Adrenal gland (tissue), 19 donors: ENCODE measurements at places on chromosomes 4 and X.
A peak's percentile ranks its signal among the peaks of the same experiment; 100 is the strongest.

- DNase-seq, result no peak
These were observed 124.4 kb downstream of the CHRDL1 start for GRCh38 chrX:110671068-110671803.

DNA sequence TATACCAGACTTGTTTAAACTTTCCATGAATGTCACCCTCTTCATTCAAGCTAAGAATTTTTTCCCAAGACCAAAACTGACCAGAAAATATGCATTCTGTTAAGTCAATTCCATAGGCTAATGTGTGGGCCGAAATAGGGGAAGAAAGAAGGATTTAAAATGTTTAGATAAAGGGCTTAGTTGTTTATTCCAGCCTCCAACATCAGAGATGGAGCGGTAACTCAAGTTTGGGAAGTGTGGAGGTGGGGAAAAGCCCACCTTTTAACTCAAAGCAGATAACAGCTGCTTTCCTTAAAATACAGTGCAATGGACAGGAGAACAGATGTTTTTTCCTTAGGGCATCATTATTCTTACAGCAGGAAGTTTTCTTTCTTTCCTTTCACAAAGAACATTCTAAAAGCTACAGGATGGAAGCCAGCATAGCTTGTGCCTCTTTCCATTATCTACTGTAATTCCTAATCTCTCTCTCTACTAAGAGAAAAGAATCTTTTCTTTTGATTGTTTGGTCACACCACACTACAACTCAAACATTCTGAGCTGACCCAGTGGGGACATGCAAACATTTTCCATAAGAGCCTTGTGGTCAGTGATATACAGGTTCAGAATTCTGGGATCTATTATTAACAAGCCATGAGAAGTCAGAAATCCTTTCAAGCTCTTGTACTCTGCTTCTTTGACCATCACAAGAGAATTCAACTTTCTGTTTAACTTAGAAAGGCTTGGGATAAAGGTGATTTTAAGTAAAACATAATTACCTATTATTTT lies 101.6 kb downstream of the PDE5A start:
- DNase-seq, result no peak

DNA sequence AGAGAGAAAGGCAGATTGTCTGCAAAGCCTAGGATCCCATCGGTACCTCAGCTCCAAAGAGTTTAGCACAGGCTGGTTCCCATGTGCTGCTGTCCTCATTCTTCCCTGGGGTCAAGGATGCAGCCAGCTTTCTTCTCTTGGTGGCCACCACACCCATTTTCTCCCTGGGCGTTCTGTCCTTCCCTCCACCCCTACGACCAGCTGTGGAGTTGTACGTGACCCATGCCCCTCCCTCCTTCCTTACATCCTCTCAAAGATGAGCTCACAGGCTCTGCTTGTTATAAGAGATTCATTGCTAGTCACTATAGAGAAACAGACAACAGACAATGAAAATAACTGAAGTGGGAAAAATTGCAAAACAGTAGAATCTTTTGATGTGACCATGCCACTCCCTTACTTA lies 74.0 kb upstream of the KLF3 start:
- DNase-seq, result no peak

GRCh38 chr4:148447681-148448080 lies 5.5 kb upstream of the NR3C2 start:
- no peak for DNase-seq

GRCh38 chr4:119781044-119781443 lies 152.4 kb upstream of the PDE5A start:
- DNase-seq, result no peak

GRCh38 chr4:114717432-114717831 lies 118.8 kb downstream of the UGT8 start:
- no peak for DNase-seq

DNA sequence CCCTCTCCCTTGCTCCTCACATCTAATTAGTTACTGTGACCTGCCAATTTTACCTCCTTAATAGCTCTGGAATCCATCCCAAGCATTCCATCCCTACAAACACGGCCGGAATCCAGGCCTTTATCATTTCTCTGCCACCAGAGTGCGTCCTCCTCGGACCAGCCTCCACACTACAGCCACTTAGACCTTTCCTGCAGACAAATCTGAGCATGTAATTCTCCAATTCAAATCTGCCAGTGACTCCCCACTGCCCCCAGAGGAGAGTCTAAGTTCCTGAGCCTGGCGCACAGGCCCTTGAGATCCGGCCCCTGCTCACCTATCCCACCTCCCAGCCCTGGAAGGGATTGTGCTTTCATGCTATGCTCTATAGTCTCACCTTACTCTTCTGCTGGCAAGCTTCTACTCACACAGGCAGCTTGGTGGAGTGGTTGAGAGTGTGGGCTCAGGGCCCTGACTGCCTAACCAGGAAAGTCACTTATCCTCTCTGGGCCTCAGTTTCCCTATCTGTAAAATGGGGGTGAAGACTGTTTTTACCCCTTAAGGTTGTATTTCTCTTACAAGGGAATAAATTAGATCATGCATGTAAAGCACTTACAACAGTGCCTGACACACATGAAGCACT lies 31.2 kb downstream of the PJA1 start:
- DNase-seq, result peak; percentile 34

DNA sequence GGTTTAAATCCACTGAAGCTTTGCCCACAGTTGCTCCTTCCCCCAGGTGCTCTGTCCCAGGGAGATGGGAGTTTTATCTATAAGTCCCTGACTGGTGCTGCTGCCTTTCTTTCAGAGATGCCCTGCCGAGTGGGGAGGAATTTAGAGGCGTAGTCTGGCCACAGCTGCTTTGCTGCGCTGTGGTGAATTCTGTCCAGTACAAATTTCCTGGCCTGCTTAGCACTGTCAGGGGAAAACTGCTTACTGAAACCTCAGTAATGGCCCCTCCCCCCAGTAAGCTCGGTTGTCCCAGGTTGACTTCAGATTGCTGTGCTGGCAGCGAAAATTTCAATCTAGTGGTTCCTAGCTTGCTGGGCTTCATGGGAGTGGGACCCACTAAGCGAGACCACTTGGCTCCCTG lies 40.1 kb downstream of the UGT2B17 start:
- no peak for DNase-seq

DNA sequence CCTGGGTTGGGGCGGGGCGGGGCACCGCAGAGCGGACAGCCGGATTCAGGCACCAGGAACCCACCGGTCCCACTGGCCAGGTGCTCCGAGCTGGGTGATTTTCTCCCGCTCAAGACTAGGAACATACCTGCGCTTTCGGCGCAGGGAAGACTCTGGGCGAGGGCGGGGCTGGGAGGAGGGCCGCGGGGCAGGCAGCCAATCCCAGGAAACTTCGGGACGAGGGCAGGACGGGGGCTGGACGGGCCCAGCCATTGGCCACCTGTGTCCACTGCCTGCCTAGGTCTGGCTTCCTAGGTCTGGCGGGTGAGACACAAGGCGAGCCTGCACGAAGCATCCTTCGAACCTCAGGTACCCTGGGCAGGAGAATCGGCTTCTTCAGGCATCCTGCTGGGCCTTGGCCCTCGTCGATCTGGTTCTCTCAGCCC lies 274 bp upstream of the ERVMER34-1 start:
- DNase-seq, result peak; percentile 78

DNA sequence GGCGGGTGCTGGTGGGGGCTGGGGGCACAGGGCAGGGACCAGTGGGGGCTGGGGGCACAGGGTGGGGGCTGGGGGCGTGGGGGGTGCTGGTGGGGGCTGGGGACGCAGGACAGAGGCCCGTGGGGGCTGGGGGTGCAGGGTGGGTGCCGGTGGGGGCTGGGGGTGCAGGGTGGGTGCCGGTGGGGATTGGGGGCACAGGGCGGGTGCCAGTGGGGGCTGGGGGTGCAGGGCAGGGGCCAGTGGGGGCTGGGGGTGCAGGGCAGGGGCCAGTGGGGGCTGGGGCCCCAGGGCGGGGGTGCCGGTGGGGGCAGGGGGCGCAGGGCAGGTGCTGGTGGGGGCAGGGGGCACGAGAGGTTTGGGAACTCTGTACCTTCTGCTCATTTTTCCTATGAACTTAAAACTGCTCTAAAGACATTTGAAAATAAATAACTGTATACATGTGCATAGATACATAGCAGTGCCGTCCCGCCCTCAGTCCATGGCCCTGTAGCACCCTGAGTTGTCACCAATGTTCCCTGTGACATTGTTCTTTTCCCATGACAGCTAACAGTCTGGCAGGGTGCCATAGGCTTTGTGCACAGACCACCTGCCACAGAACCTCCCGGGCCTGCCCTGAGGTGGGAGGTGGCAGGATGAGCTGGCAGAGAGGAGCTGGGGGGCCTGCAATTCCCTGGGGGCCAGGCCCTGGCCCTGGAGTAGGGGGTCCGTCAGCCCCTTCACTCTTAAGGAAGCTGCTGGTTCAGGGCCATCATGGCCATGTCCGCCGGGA lies 35.6 kb upstream of the ADRA2C start:
- DNase-seq, result no peak

DNA sequence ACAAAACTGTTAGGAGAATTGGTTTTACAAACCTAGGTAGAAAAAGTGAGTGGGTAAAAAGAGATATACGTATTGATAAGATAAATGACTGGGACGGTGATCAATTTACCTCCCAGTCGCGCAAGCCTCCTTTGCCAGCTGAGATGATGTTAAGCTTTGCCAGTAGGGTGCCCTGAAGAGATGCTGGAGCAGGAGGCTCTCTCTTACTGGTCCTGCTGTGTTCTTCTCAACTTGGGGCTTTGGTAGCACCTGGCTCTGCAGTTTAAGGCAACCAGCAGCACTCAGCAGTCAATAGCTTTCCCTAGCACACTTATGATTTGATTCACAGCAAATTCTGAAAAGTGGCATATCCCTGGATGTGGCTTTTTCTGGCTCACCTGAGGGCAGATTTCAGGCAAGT lies 1461.7 kb downstream of the ADGRL3 start:
- DNase-seq, result no peak

DNA sequence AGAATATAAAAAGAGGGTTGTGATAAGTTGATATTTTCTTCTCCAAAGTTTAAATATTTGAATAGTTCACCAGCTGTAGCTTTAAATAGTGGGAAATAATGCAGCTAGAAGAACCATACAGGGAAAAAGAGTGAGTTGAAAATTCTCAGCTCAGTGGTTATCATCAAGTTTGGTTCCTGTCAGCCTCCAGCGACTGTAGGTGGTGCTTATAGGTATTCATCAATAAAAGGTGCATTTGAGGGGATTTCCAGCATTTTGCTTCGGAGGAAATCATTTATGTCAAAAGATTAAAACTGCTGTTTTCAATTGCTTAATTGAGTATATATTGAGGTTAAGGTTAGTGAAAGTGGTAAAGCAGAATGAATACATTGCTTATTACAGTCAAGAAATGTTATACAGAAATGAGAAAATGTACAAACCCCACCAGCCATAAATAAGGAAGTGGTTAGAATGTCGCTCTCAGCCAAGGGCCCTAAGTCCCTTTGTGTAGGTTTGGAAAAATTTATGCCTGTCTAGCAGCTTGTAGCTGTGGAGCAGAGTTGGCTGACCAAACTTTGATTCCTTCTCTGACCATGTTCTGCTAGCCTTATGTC lies 532.9 kb upstream of the FTHL17 start:
- DNase-seq, result no peak
